Inflammatory macrophage treated with lipopolysaccharide for 1 hour (primary cell): ENCODE measurements at places on chromosomes 11 and 22.

DNA sequence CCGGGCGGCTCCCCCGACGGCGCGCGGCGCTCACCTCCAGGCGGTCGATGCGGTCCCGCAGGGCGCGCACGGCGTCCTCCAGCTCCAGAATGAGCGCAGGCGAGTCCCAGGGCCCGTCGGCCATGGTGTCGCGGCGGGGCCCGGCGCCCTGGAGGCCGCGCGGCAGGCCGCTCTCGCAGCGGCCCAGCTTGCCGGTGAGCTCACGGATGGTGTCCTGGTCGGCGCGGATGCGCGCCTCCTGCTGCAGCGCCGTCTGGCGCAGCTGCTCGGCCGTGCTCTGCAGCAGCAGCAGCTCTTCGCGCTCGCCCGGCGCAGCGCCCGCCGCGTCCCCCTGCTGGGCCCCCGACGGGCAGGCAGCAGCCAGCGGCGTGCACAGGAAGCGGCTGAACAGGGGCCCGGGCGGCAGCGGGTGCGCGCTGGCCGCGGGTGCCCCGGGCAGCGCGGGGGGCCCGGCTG, 599 bp downstream of the NPTXR start:
- DNase-seq = peak; percentile 13

GRCh38 chr11:115931548-115932083, 427.4 kb upstream of the CADM1 start:
- peak; percentile 59 for DNase-seq

GRCh38 chr22:35454416-35455054, 54.6 kb downstream of the MCM5 start:
- DNase-seq = no peak

DNA sequence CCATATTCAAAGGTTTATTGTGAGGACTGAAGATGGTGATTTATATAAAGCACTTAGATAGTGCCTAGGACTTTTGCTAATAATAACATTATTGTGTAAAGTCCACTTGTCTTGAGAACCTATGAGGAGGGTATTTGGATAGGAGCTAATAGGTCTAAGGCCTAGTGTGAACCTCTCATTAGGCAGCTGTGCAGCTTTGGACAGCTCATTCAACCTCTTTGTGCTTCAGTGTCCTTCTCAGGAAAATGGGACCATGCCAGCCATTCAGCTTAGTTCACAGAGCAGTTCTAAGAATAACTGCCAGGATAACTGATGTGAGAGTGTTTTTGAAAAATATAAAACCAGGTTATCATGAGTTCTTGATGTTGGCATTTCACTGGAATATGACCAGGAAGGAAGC, 56.2 kb downstream of the NAV2 start:
- DNase-seq = no peak

GRCh38 chr11:17529844-17530185, 14.4 kb downstream of the USH1C start:
- DNase-seq = no peak

- DNase-seq = no peak
These were observed 505.2 kb upstream of the ANO5 start for GRCh38 chr11:21687643-21688042.
